CD4-positive, CD25-positive, alpha-beta regulatory T cell (primary cell): ENCODE measurements at places on chromosomes 5 and 9.

DNA sequence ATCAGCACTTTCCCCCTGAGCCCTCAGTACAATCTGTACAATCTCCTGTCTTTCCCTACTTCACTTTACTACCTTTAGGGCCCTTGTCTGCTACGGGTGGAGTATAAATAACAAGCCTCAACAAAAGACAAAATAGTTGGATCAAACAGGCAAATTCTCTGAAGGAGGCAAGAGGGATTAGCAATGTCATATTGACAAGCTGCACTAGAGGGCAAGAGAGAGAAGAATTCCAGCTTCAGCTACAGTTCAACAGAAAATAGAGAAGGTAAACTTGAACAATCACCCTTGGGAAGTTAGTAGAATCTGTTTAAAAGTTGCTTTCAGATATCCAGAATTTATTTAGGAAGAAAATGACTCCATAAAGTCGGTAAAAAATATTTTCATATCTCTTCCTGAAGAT is 68.4 kb upstream of the IZUMO3 start:
- H3K27me3 ChIP-seq, result no peaks in the 10 kb centered on the region
- no peak for DNase-seq
- H3K36me3 ChIP-seq, result no peaks in the 10 kb centered on the region
- H3K4me1 ChIP-seq, result no peaks in the 10 kb centered on the region
- H3K4me3 ChIP-seq, result no peak overlapping the region

GRCh38 chr9:82987370-82988189 is 75.4 kb downstream of the RASEF start:
- no peaks in the 10 kb centered on the region for H3K27me3 ChIP-seq
- DNase-seq, result no peak
- no peak overlapping the region for H3K27ac ChIP-seq
- H3K36me3 ChIP-seq, result no peaks in the 10 kb centered on the region

GRCh38 chr5:16902846-16903245 is 33.2 kb downstream of the MYO10 start:
- H3K4me3 ChIP-seq, result no peak overlapping the region
- no peaks in the 10 kb centered on the region for H3K36me3 ChIP-seq
- no peaks in the 10 kb centered on the region for H3K27me3 ChIP-seq
- DNase-seq, result no peak
- H3K4me1 ChIP-seq, result no peaks in the 10 kb centered on the region
- H3K27ac ChIP-seq, result no peak overlapping the region

DNA sequence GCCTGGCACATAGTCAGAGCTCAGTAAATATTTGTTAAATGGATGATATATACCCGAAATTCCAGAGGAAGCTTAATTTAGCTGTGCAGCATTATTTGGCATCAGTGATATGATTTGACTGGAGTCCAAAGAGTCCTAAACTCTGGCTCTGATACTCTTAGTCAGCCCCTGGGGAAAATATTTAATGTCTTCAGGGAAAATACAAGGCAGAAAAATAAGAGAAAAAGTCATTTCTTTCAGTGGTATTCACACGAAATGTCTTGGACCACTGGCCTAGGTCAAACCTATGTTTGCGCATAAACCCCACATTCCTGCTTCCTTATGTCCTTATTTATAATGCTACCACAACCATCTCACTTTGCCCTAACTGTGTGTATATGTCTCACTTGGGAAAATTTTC is 23.8 kb downstream of the GLRA1 start:
- H3K4me1 ChIP-seq, result no peaks in the 10 kb centered on the region
- no peak overlapping the region for H3K4me3 ChIP-seq
- H3K27ac ChIP-seq, result no peak overlapping the region
- DNase-seq, result no peak

GRCh38 chr5:6570530-6570929 is 62.3 kb downstream of the NSUN2 start:
- no peak for DNase-seq
- H3K4me3 ChIP-seq, result no peak overlapping the region
- no peak overlapping the region for H3K27ac ChIP-seq

GRCh38 chr9:87883990-87884389 is 1.3 kb downstream of the SPATA31E1 start:
- no peak overlapping the region for H3K4me3 ChIP-seq
- no peaks in the 10 kb centered on the region for H3K4me1 ChIP-seq
- DNase-seq, result no peak
- no peak overlapping the region for H3K27ac ChIP-seq
- H3K36me3 ChIP-seq, result no peaks in the 10 kb centered on the region
